ENCODE measurements at places on chromosomes 6 and 20.
A peak's percentile ranks its signal among the peaks of the same experiment; 100 is the strongest.

DNA sequence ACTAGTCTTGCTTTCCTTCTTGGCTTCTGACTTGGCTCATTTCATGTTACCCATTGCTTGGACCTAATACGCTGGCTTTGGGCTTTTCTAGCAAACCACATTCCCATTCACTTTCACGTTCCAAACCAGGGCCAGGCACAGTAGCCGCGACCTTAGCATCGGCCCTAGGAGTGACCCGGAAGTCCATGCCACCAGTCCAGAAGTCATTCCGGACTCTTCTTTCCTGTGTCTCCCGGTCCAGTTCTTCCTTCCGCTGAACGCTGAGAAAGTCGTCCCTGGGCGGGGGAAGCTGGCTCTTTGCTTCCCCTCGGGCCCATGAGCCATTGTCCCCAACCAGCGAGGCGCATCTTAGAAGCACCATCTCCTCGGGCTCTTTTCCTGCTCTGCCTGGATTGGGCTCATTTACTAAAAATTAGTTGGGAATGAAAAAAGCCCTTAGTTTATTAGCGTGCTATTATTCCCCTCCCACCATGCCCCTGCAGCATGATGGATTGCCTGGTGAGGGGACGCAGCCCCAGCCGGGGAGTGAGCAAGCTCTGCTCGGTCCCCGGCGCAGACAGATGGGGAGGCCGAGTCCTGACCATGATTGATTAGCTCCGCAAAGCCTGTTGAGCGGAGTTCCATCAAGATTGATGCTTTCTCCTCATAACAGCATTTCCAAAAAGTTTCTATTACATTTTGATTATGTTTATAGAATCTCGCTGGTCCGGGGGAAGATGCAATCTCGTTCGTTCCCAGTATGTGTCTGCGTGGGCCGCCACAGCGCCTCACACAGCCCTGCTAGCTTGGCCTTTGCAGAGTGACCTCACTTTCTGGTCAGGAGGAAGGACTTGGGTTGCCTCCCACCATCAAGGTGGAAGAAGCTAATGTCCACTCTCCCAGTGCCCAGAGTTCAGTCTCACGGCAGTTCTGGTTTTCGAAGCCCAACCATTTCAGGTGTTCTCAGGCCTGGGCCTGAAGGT lies 115.1 kb upstream of the TOP1 start:
- ATAC-seq, result no peak

DNA sequence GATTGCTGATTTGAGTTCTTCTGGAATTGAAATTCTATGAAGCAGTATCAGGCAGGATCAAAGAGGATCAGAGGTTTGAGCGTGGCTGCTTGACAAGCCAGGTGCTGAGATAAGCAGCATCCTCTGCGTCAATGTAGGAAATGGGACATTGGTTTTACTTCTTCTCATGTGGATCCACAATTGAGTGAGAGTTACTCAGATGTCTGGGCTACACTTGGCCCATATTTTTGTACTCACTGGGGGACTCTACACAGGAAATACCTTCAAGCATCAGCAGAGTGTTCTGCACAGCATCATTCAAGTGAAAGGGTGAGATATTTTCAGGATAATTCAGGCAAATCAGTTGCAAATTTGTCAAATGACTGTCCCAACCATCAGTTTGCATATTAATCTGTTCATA lies 613.9 kb upstream of the ARID1B start:
- no peak for ATAC-seq

GRCh38 chr6:55776113-55776512 lies 99.3 kb downstream of the BMP5 start:
- ATAC-seq, result no peak

GRCh38 chr6:169669889-169670288 lies 31.9 kb downstream of the WDR27 start:
- peak; percentile 41 for ATAC-seq

DNA sequence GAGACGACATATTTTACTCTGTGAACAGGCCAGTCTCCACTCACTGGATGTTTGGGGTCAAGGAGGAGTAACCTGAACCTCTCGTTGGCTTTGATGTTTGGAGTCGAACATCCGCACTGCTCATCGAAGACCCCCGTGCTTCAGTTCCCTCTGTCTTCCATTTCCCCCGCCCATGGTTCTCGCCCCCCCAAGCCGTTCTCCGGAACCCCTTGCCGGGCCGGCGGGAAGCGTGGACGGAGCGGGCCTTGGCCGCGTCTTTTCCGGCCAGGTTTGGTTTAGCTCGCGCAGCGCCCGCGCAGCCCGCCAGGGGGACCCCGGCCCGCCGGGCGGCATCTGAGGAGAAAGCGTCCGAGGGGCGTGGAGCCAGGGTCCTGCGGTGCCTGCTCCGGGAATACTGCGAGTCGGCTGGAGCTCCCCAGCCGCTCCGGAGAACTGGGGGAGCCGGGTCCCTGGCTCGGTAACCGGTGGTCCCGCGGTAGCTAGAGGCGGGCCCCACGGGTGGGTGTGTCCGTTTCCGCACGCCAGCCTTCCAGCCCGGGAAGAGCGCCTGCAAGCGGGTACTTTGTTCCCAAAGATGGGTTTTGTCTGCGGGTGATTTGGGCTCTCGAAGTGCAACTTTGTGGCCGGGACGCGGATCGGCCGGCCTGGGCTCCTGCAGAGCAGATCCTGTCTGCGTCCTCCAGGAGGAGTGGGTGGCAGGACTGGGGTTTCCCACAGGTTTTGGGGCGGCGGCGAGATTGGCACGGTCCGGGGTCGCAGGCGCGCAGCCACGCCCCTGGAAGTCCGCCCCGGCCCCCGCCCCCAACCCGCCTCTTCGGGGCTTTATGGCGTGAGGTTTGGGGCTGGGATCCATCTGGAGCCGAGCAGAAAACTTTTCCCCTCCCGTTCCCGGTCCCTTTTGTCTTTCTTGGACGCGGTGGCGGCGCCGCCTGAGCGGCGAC lies at the start of gene TMEM200A:
TMEM200A (plus strand) TSS at position 852 of the 941 bp plus-strand sequence. CDS start 74,406 bp downstream, outside the sequence.
- ATAC-seq, result peak; percentile 46

Data from gastroesophageal sphincter (tissue), 4 donors.